ENCODE measurements at places on chromosomes 16 and 17.

DNA sequence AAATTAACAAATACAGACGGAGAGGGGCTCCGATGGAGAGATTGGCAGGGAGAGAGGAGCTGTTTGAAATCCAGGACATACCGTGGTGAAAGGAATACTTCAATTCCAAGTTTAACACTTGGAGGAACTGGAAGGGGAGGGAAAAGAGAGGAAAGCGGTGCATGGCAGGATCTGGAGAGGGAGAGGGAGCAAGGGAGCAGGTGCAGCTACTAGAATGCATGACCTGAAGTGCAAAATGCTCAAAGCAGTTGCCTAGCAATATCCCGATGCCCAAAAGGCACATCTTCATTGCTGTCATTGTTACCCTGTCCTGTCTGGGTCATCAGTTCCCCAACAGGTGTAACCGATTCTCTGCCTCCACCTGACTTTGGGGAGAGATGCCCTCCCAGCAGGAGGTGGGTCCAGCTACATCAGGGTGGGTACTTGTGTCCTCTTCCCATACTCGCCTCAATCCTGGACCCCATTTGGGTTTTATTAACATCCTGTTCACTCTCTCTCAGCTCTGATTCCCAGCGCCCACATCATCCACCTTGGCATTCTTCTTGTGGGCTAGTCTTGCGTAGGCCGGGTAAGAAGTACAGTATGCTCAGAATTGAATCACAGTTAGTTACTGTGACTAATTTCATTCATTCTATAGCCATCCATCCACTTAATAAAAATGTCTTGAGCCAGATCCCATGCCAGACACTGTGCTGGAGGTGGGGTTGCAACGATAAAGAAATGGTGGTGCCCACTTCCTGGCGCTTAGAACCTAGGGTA is 37.4 kb upstream of the EMP2 start:
- DNase-seq = no peak

DNA sequence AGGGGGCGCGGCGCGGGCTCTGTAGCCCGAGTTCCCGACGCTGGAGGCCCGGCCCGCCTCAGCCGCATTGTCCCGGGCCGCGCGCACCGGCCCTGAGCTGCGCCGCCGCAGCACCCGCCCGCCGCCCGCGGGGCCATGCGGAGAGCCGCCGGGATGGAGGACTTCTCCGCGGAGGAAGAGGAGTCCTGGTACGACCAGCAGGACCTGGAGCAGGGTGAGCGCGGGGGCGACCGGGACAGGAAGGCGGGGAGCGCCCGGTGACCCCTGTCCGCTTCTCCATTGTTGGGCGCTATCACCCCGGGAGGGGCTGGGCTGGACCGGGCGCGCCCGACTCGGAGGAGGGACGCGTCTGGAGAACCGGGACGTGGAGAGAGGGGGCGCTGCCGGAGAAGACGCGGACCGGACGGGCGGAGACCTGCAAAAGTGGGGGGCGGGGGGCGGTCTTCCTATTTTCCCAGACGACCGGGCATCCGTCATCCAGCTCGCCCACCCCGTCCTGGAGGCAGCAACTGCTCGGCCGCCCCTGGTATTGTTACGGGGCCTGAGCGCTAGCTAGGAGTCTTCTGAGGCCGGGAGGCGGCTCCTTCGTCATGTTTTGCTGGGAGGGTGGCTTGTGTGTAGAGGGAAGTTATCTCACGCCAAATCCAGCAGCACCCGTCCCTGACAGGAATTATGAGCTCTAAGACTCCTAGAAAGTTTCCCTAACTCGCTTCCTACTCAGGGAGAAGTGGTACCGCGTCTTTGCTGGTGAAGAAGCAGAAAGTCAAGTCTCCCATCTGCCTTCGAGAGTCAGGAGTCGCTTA is 678 bp downstream of the CDR2L start:
- no peak for DNase-seq

DNA sequence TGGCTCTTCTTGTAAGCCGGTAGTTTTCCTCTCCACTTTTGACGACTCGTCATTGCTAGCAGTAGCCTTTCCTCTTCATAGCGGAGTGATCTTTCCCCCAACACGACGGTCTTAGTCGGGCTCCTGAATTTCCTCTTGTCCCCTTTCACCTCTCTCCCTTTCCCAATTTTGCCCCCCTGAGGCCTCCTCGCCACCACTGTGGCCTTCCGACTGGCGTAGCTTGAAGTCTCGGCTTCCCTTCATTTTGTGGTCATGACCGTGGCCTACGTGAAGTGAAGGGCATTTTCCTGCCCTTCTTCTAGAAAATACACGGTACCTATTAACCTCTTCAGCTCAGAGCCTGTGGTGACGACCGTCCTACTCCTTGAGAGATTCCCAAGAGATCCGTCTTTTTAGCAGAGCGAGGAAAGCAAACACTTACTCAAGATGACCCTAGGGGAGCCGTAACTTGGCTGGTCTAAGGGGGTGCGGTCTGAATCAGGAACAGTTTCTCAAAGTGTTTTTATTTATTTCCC is 787 bp downstream of the PRKAR1A start:
- no peak for DNase-seq

GRCh38 chr17:16287563-16288027 is 65.7 kb downstream of the CENPV start:
- peak; percentile 44 for DNase-seq

DNA sequence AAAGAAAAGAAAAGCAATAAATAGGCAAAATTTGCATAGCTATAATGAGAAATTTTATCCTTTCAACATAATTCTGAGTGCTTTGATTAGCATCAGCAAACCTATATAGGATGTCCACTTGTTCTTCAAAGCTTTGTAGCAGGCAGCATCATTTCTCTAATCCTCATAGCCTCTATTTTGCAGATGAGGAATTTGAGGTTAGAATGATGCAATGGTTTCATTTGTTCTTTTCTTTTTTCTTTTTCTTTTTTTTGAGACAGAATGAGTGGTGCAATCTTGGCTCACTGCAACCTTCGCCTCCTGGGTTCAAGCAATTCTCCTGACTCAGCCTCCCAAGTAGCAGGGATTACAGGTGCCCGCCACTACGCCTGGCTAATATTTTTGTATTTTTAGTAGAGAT is 594.4 kb downstream of the TOX3 start:
- DNase-seq = no peak

DNA sequence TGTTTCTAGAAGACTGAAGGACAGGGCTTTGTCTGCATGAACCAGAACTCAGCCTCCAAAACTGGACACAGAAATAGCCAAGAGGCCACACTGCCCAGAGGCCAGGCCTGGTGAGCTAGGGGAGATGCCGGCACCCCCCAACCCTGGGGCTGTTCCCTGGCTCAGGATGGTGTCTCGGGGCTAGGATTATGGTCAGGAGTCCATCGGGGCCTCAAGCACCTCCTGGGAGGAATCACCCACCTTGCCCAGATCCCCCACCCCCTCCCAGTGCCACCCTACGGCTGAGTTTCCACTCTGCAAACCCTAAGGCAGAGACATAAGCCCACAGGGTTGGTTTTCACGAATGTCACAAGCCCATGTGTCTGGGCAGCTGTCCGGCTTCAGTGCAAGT is 37.2 kb downstream of the SLC7A5 start:
- no peak for DNase-seq

GRCh38 chr17:19317359-19318095 is 45.0 kb downstream of the B9D1 start:
- no peak for DNase-seq

DNA sequence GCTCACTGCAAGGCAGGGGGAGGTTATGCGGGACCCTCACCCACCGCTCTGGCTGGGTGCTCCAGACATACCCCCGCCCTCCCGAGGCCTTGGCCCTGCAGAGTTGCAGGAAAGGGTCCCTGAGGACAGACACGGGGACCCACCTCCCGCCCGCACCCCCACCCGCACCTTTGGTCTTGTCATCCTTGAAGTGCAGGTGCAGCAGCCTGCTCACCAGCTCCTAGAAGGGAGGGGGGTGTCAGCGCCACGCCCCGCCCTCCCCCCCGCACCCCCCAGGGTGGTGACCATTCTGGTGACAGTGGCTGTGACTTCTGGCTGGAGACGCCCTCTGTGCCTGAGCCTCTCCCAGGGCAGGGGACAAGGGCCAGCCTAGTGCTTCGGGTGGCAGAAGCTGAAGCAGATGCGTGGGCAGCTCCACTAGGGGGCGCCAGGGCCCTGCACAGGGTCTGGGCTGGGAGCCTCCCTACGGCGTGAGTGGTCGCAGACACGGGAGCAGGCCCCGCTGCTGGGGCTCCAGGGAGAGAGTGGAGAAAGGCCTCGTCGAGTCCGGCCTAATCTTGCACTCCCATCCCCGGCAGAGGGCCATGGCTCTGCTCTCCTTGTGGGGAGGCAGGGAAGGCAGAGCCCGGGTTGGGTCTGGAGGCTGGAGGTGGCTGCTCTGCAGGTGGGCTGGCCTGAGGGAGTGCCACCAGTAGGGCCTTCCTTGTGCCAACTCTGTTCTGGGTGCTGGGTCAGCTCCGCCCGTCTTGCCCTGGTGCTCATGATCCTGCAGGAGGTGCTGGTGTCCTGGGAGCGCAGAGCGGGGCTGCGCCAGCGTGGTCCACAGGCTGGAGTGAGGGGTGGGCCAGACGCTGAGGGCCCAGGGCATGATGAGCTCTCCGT is 2.7 kb downstream of the CENPX start:
- DNase-seq = peak; percentile 57

GRCh38 chr16:66099306-66099705 is 267.2 kb upstream of the CDH5 start:
- DNase-seq = no peak

DNA sequence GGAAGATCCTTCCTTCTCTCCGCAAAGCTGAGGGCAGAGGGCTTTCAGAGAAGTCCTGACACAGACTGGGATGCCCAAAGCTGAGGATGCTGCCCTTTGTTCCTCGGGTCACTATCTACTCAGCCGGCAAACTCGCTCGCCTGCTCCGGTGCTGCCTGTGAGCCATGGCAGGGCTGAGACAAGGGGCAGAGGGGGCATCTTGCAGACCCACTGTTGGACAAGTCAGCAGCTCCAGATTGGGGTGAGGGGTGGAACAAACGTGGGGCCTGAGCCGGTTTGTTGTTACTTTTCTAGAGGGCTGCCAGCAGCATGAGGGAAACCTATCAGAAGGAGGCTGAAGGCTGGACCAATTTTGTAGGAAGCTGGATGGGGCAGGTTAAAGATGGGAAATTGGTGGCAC is 47.1 kb upstream of the PIK3R6 start:
- DNase-seq = no peak

Data from CD4-positive, alpha-beta T cell treated with Interleukin-4 for 1 hour (primary cell).